ENCODE measurements at places on chromosomes 3 and 15.

DNA sequence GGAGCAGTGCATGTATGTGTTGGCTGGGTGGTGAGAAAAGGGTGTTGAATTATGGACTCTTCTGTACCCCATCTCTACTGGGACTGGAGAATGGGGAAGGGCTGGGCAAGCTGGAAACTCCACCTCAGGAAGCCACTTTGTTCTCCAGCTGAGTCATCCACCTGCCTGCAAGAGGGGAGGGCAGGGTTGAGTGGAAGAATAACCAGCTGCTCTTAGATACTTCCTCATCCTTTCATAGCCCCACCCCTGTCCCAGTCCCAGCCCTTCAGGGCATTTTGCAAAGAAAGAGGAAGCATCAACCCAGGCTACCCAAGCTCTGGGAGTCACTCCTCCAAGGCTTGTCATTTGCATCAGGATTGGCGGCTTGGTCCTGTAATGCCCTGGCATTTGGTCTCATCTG, 33.1 kb downstream of the RAB11A start:
- no peak for DNase-seq

GRCh38 chr15:94493176-94493575, 261.8 kb downstream of the MCTP2 start:
- DNase-seq = no peak

DNA sequence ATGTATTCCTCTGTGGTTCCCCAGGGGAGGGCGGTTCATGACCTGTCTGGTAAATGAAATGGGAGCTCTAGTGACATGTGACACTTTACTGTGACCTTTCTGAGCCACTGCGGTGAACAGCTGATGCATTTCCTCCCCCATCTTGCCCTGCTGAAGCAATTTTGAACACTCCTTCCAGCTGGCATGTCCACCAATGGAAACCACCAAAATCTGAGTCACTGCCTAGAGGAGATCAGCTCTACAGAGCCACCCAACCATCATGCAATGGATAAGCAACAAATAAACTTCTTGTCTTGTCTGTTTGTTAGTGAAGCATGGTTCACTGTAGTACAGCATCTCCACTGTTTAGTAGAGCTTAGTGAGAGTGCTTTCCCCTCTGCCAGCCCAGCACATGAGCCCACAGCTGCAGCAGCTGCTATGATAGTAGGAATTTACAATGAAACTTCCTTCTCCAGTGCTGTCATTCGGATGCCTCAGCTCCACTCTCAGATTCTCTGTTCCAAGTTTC, 479.4 kb downstream of the NTRK3 start:
- DNase-seq = no peak

- DNase-seq = no peak
These were observed 77.2 kb upstream of the HES1 start for GRCh38 chr3:194058753-194059152.

DNA sequence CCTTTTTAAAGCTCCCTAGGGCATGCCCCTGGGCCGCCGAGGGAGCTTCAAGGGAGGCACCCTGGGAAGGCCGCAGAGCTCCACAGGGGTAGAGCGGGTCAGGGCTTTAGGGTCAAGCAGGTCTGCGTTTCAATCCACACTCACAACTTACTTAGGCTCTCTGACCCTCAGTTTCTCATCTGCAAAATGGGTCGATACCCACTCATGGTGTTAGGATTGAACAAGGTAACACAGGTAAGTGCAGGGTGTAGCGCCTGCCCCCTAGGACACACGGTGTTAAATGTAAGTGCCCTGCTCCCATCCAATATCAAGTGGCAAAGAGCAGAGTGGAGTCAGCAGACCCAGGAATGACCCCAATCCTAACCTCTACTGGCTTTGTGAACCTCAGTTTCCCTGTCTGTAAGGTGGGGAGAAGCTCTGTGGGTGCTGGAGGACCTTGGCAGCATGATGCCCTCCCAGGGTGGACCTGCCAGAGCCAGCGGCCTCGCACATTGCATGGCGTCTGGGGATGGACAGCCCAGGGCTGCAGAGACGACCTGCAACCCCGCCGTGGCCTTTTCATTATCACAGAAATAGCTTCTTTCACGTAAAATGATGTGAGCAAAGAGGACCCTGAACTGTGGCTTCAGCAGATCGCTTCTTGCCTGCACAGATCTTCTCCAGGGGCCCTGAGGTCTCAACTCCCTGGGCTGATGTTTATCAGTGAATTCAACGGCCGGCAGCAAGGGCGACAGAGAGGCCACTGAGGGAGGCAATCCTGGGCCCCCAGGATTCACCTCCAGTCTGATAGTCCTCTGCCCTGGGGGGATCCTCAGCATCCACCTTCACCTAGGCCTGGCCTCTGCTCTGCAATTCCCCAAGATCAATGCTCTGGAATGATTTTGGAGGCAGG, 138.5 kb downstream of the CHSY1 start:
- DNase-seq = no peak

- no peak for DNase-seq
These were observed 52.8 kb downstream of the SEMA5B start for GRCh38 chr3:122974764-122975162.

DNA sequence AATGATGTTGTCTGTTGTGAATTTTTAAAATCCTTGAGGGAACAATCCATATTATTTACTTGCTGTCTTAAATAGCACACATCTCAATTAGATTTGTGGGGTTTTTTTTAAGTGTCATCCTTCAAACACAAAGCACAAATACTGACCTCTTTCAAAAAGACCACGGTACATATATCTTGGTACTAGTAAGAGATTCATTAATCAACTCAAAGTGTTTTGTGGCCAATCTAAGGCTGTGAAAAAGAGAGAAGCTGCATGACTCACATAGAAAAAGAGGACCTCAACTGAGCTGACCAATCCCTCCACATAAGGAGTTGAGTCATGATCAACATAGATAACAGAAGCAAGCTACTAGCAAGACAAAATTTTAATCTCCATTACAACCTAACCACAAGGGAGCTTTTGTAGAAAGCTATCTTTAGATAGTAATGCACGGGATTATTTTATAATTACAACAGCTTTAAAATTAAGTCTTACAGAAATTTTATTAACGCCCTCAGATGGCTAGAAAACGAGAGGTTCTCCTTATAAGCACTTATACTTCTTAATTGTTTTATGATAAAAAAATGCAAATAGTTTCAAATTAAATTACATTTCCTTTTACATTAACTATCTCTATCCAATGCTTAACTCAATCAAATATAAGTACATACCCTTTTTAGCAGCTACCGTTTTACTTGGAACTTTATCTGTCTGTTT, 60.5 kb downstream of the TOP2B start:
- DNase-seq = no peak

DNA sequence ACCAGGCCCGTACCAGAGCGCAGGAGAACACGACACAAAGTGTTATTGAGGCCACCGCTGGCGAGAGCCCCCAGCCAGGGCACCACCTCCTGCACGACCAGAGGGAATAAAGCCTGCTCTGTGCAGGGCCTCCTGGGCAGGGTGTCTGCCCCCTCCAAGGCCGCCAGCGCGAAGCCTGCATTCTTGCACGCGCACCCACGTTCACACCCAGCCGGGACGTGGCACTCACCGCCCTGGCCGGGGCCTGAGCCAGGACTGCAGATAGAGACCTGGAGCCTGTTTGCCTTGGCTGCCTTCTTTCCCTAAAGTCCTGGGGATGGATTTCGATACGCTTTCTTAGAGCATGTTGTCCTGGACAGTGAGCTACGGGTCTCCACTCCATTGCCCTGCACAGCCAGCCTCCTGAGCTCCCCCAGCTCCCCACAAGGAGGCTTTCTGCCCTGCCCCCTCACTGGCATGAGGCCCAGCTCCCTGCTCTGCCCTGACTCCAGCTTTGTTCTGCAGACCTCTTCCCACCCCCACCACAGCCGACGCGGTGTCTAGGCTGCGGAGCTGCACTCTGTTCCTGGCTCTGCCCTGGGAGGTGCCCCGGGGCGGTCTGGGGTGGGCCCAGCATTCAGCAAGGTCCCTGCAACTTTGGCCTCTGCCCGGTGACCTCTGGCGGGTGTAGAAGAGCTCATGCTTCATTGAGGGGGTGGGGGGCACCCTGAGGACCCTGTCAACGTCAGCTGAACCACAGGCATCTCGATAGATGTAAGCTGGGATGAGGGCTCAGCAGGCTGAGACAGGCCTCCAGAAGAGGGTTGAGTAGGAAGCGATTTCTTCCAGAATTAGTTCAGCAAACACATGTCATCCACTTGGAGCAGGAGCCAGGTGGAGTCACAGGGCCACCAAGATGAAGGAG, 145.0 kb downstream of the LRRK1 start:
- no peak for DNase-seq

GRCh38 chr3:11244121-11244677, 28.0 kb upstream of the ATG7 start:
- DNase-seq = no peak

DNA sequence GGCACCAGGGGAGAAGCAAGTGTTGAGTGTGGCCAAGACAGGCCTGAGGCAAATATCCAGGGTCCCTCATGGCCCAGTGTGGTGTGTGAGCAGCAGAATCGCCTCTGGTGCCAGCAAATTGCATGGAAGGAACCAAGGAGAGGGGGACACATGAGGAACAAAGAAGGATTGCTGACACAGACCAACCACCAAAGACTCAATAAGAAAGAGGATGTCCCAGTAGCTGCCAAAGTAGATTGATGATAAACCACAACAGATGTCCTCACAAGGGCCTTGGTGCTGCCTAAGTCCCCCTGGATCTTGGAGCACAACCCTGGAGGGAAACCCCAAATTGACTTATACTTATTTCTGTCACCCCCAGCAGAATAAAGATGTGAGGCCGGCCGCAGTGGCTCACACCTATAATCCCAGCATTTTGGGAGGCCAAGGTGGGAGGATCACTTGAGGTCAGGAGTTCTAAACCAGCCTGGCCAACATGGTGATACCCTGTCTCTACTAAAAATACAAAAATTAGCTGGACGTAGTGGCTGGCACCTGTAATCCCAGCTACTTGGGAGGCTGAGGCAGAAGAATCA, 10.6 kb downstream of the SRGAP3 start:
- DNase-seq = no peak

DNA sequence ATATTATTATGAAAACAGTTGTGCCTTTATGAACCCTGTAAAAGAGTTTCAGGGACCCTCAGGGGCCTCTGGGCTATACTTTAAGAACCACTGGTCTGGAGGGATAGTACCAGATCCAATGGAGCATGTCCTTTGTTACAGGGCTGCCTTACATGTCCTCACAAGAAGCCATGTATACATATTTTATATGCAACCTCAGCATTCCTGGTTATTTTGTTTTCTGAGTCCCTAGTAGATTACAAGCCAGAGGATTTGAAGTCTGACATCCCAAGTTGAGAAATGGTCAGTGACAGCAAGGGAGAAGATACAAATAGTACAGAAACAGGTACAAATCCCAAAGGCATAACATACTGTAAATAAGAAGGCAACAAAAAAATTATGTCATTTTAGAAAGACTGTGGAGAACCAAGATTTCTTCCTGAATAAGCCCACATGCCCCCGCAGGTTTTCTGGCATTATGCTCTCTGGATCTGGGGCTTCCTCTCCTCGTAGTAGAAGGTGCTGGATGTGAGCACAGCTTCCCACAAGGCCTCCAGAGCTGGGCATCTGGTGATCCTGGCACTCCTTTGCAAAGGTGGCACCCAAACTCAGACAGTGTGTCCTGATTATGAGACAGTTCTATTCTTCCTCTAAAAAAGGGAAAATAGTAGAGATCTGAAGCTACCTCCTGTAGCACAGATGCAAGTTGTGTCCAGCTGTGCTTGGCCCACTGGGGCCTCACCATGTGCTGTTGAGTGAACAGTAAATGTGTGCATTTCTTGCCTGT, 114.0 kb downstream of the NR1D2 start:
- no peak for DNase-seq

DNA sequence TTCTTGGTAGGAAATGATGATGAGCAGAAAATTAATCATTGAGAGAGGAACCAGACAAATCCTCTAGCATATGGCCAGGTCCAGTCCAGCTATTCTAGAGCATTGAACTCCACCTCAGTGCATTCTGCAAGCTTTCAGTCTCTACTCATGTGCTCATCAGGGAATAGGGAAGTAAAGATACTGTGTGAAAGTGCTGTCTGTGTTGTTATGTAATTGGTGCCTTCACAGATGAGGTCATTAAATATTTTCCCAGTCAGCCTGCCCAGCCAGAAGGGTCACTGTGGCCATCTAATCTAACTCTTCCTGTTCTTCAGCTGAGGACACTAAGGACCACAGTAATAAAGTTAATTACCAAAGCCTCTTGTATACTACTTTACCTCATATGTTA, 28.2 kb downstream of the C3orf62 start:
- DNase-seq = no peak

DNA sequence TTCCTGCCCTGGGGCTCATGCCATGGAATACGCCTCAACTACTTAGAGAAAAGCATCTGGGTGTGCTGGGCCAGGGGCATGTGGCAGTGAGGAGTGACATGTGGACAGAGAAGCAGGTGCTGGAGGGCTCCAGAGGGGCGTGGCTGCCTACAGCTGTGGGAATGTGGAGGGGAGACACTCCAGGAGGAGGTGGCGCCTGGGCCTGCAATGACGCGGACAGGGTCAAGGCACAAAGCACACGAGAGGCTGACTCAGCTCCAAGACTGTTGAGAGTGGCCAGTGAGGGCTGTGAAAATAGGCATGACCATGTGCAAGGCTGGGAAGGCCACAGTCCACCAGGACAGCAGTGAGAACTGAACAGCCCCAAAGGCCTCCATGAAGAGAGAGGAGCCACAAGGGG, 48.5 kb downstream of the PTH1R start:
- DNase-seq = no peak

GRCh38 chr3:48686538-48687219, 964 bp upstream of the NCKIPSD start:
- DNase-seq = no peak

- DNase-seq = no peak
These were observed 66.6 kb upstream of the TLE3 start for GRCh38 chr15:70164156-70164900.

GRCh38 chr3:152779653-152780052, 55.3 kb upstream of the P2RY1 start:
- no peak for DNase-seq

DNA sequence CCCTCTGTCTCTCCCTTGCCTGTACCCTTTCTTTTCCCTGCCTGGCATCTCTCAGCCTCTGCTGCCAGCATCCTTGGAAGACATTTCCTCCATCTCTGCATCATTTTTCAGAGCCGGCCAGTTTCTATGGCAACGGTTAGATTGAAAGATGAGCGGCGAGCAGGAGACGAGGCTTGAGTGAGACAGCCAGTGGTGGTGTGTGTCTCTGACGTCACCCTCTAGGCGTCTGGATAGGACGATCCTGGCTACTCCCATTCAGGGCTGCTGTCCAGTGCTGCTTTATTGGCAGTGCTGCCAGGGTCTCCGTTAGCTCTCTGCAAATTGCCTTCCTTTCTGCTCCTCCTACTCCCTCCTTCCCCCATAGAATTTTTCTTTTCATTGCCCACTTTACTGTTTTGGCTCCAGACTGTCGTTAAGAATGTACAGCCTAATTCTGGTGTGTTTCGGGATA, 57.9 kb downstream of the TRAK1 start:
- no peak for DNase-seq
